CD4-positive, CD25-positive, alpha-beta regulatory T cell (primary cell): ENCODE measurements at places on chromosomes 16 and 17. TPM values are rescaled to one million over a fixed set of nuclear protein-coding genes. Genes with fewer than 3 reads are reported as not detected.

The FOXO3B gene
- 4.5 TPM for total RNA-seq

The ZNF423 gene
- total RNA-seq, result 0.05 TPM

The PRAC2 gene
- total RNA-seq, result not detected

The CA10 gene
- not detected for total RNA-seq

The GDPD3 gene
- total RNA-seq, result 26.7 TPM

The CCL3 gene
- not detected for total RNA-seq

The APOBR gene
- 6.8 TPM for total RNA-seq
